Fibroblast of skin of right quadriceps (primary cell): ENCODE measurements at places on chromosomes 1 and 21.

DNA sequence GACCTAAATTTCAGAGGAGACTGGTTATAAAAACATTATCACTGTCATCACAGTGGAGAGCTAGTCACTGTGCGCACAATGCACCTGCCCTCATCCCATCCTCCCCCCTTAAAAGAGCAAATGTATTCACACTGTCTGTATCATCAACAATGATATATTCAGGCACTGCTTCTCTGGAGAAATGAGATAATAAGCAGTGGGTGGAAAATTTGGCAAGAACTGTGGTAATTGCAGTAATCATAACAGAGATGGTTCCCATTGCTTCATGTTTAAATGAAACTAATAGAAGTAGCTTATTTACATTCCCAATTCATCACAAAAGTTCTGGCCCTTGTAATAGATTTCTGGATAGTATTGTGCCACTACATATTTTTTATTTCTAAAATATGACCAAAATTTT lies 867.4 kb upstream of the ADGRL2 start:
- no peak for DNase-seq

- DNase-seq, result no peak
Observed at GRCh38 chr1:206062464-206062863, 9.5 kb downstream of the RHEX start.

- peak; percentile 56 for DNase-seq
Observed at GRCh38 chr1:43688594-43689000, 18.7 kb upstream of the ST3GAL3 start.

GRCh38 chr1:106276871-106277270 lies 779.6 kb upstream of the PRMT6 start:
- DNase-seq, result peak; percentile 73

DNA sequence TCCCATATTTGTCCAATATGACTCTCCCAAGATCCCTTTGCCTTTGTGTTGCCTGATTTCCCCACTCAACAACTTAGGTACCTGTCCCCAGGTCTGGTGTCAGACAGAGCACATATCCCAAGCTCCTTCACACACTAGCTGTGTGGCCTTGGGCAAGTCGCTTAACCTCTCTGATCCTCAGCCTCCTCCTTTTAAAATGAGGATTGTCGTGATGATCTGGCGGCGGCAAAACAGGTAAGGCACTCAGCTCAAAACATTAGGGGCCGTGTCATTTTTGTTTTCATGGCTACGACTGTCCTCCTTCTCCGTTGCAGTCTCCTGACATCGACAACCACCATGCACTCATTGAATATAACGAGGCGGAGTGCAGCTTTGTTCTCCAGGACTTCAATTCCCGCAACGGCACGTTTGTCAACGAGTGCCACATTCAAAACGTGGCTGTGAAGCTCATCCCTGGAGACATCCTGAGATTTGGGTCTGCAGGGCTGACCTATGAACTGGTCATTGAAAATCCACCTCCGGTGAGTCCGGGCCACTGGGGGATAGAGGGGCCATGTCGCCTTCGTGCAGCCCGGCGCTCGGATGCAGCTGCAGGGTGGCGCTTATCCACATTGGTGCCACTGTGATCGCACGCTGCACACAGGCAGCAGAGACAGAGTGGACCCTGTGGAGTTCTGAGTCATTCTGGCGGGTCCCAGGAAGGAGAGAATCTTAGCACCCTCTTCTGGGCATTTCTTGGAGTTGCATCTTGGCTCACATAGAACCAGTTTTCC lies 25.2 kb downstream of the FHAD1 start:
- DNase-seq, result peak; percentile 71

- no peak for DNase-seq
Observed at GRCh38 chr1:215888159-215888558, 321.1 kb downstream of the KCTD3 start.

GRCh38 chr1:118931876-118932275 lies 56.3 kb downstream of the TBX15 start:
- no peak for DNase-seq

DNA sequence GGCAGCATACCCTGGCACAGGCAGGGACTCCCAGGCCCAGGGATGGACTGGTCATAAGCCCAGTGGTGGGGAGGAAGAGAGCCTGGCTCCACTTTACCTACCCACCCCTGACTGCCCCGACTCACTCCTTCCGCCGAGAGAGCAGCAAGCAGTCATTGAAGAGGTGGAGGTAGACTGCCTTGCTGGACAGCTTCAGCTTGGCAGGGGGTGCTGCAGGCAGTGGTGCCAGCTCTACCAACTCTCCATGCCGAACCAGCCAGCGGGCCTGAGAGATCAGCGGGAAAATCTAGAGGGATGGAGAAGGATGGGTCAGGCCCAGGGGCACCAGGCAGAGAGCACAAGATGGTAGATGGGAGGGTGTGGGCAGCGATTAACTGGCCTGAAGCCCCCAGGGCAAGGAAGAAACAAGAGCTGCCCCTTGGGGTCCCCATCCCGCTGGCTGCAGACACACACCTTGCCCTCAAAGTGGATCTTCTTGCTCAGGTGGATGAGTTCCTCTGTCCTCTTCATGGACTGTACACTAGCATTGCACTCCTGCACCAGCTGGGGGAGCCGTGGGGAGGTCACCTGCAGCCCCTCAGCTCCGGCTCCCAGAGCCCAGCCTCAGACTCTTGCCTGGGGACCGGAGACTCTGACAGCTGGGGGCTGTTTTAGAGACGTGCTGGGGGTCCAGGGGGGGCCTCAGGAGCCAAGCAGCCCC lies 7.7 kb downstream of the ARHGEF19 start:
- no peak for DNase-seq

GRCh38 chr1:200971955-200972711 lies 51.4 kb downstream of the KIF21B start:
- DNase-seq, result peak; percentile 62

- DNase-seq, result no peak
Observed at GRCh38 chr1:47839433-47839760, 157.8 kb downstream of the TRABD2B start.

DNA sequence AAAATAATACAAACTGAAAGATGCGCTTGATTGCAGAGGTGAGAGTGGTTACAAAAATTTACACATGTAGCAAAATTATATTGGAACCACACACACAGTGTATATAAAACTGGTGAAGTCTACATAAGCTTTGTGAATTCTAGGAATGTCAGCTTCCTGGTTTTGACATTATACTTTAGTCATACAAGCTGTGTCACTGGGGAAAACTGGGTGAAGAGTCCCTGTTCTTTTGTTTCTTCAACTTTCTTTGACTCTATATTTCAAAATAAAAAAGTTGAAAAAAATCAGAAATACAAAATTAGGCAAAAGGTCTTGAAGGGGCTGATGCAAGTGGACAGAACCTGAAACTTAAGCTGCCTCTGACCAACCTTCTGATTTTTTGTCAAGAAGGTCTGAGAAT lies 3.0 kb downstream of the C1QC start:
- DNase-seq, result no peak

DNA sequence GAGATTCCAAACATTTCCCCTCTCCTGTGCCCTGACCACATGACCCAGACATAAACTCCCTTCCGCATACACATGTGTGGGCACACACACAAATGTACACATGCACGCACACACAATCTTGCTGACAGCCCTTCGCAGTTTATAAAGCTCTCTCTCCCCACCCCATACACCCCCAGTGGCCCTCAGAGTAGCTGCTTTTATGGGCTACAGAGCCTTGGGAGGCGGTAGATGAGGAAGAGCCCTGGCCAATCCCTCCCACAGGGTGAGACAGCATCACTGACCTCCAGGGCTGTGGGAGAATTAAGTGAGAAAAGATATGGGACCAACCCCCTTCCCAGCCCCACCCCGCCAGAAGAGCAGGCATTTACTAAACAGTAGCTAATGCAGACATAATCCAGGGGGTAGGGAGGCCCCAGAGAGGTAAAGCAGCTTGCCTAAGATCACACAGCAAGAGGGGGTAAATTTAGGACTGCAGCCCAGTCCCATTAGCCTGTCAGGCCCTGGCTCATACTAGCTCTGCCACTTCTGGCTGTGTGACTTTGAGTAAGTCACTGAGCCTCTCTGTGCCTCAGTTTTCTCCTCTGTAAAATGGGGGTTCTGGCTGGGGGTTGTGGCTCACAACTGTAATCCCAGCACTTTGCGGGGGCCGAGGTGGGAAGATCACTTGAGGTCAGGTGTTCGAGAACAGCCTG lies 5.1 kb downstream of the SDC3 start:
- DNase-seq, result peak; percentile 25

GRCh38 chr1:192951691-192952460 lies 107.3 kb downstream of the UCHL5 start:
- peak; percentile 88 for DNase-seq

DNA sequence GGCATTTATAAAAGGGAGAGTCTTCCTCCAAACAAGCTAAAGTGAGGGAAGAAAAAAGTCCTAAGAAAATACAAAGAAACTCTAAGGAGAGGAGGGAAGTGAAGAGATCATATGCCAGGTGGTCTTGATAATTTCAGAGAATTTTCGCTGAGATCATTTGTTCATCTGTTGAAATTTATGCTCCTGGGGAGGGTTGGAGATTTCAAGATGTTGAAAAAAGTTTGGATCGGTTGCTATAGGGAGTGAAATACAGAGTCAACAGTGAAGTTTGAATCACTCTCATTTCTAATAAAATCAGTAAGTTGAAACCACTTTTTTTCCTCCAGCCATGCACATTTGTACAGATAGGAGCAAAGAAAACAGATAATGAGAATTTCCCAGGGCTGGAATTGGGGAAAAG lies 299.1 kb upstream of the ADAMTS5 start:
- DNase-seq, result no peak

- DNase-seq, result peak; percentile 50
Observed at GRCh38 chr21:17798796-17799195, 20.4 kb downstream of the C21orf91 start.

- DNase-seq, result no peak
Observed at GRCh38 chr1:42142894-42143675, 10.1 kb upstream of the GUCA2B start.

GRCh38 chr1:1899266-1899966 lies 8.5 kb upstream of the GNB1 start:
- DNase-seq, result no peak

- no peak for DNase-seq
Observed at GRCh38 chr1:103162360-103162759, 54.0 kb upstream of the COL11A1 start.

GRCh38 chr1:54559771-54560231 lies 11.8 kb downstream of the ACOT11 start:
- DNase-seq, result no peak

- peak; percentile 7 for DNase-seq
Observed at GRCh38 chr1:90959352-90960206, 62.3 kb downstream of the ZNF644 start.

DNA sequence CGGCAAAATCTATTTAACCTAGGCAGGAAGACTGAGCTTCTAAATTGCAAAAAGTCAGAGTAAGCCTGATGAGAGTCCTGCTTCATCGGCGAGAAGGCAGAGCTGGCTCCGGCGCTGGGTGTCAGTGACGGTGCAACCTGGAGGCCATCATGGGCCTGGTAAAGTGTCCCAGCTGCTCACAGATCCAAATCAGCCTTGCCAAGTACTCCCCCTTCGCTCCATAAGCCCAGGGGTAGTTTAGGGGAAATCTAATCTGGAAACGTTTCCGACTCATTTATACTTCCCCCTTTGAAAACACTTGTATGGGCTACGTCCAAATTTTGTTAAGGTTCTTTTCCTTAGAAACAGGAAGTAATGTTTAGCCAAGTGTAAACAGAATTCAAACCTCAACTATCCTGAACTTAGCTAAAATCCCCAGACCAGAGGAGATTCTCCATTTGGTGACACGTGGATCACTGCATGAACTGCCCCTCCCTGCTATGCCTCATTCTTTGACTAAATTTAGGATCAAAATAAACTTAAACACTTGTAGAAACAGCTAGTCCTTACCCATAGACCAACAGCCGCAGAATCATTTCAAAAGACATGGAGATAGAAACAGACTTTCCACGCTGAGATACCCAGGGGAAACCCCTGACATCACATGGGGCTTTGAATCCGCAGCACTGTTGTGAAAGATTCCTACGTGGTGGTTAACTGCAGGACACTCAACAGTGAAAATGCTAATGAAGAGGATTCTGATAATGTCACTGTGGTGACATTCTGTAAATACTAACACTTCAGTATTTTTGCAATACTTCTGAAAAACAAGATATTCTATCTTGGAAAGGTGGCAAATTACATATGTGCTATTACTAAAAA lies 172.7 kb downstream of the TGFBR3 start:
- DNase-seq, result peak; percentile 11

- no peak for DNase-seq
Observed at GRCh38 chr1:48114596-48115382, 107.7 kb upstream of the SLC5A9 start.
